ENCODE measurements at places on chromosomes 1 and 21.

- DNase-seq, result no peak
These were observed 30.4 kb downstream of the TMEM63A start for GRCh38 chr1:225851805-225852204.

- no peak for DNase-seq
These were observed 3.9 kb downstream of the ID3 start for GRCh38 chr1:23555270-23555985.

DNA sequence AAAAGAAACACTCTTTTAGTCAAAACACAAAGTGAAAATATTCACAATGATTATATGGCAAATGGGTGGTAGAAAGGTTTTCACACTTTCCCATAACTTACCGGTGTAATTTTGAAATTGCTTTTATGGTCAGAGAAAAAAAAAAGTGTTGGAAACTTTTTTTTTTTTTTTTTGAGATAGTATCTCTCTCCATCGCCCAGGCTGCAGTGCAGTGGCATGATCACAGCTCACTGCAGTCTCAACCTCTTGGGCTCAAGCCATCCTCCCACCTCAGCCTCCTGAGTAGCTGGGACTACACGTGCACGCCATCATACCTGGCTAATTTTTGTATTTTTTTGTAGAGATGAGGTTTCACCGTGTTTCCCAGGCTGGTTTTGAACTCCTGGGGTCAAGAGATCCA, 3.3 kb downstream of the IFNGR2 start:
- DNase-seq, result no peak

DNA sequence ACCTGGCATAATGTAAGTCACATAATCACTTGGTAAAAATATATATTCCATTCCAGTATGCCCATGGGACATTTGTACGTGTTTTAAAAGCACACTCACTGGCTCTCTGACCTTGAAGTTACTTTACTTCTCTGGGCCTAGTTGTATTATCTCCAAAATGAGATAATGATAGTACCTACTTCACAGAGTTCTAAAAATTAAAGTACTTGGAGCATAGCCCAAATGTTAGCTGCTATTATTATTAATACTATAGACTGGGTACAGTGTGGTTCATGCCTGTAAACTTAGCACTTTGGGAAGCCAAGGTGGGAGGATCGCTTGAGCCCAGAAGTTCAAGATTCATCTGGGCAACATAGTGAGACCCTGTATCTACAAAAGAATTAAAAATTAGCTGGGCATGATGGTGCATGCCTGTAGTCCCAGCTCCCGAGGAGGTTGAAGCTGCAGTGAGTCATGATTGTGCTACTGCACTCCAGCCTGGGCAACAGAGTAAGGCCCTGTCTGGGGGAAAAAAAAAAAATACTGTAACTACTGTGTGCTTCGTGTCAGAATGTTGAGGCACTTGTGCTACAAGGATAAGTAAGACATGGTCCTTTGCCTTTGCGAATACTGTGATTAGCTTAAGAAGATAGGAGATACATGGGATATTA, 45.7 kb downstream of the TDRD5 start:
- DNase-seq, result no peak

- peak; percentile 49 for DNase-seq
These were observed 182.6 kb downstream of the VAV3 start for GRCh38 chr1:107782217-107782845.

DNA sequence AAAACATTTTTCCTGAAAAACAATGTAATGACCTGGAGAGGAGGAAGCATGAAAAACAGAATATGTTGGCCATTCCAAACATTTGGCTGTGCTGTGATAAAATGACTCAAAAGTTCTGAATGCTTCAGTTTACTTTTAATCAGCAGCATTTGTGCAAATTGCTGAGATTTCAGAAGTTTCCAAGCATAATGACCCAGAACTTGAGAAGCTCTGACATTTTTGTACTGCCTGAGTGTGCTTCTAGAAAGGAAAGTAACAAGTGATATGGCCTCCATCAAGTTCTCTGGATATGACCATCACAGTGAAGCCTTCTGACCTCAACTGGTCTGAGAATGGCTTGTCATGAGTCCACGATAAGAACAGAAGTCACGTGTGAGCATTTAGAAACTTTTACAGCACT, 283.4 kb upstream of the ZRANB2 start:
- DNase-seq, result no peak

- DNase-seq, result no peak
These were observed 3.1 kb upstream of the NCF2 start for GRCh38 chr1:183593356-183593755.

DNA sequence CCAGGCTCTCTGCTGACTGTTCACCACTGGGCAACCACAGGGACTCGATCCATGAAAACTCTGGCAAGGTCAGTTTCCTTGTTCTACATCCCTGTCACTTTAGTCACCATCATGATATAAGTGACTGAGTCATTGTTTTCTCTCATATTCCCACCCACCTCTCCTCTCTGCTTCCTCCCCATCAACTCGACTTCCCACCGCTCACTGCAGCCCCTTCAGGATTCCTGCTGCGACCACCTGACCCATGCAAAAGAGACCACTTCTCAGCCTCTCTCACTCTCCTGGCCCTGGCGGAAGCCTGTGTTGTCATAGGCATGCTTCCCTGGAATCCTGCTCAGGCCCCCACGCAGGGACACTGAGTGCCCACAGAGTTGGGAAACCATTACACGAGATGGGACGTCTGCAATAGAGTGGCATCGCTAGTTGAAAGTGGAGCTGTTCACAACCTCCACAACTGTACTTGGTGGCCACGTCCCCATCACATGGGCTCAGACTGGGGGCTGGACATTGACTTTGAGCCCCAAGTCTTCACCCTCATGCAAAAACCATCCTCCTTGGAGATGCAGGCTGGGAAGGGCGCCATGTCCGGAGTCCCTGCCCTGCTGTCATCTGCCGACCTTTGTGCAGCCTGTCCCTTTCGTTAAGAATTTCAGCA, 1.8 kb upstream of the TFF2 start:
- no peak for DNase-seq

DNA sequence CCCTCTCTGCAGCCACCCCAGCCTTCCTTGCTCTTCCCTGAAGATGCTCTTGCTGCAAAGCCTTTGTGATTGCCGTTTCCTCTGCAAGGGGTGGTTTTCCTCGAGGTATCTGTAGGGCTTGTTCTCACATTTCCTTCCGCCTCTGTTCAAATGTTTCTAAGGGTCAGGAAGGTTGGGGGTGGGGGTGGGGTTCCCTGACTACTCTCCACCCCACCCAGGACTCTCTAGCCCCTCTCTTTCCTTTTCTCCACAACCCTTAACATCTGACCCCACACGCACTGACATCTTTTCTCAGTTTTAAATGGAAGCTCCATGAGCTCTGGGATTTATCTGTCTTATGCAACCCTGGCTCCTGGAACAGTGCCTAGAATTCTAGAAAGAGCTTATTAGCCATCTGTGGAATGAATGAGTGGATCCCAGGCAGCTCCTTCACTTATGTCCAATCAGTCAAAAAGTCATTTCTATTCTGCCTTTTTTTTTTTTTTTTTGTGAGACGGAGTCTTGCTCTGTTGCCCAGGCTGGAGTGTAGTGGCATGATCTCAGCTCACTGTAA, 27.3 kb upstream of the ZNF362 start:
- DNase-seq, result peak; percentile 65

- peak; percentile 61 for DNase-seq
These were observed 101.5 kb upstream of the SLFNL1 start for GRCh38 chr1:41122851-41123518.

DNA sequence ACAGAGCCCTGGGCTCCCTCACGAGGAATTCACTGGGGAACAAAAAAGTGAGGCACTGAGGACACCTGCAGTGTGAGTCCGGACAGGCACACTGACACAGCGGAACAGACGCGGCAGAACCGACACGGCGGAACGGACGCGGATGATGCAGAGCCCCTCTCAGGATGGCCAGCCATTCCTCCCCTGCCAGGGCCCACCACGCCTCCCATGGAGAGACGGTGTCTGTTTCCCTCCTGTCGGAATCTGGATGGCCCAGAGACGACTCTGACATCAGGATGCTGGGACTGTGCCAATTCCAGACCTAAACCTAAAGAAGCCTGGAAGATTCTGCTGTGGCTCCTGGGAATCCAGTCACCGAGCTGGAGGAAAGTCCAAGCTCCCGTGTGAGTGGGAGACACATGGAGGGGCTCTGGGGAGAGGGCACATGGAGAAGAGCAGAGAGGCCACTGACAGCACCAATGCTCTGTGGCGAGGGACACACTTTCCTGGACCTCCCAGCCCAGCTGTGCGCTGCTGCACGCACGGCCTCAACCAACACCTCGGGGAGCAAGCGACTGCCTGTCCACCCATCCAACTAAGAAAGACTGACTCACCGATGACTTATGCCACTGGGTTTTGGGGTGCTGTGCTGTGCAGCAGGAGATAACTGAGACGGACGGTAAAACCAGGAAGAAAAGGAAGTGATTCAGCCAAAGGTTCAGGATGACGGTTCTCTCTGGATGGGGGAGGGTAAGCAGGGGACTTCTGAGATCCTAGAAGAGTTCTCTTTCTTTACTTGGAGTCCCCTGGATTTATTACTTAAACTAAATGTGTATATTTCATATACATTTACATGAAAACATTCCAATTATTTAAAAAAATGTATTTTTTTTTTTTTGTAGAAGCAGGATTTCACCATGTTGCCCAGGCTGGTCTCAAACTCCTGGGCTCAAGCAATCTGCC, 23.3 kb downstream of the ZBTB17 start:
- no peak for DNase-seq

DNA sequence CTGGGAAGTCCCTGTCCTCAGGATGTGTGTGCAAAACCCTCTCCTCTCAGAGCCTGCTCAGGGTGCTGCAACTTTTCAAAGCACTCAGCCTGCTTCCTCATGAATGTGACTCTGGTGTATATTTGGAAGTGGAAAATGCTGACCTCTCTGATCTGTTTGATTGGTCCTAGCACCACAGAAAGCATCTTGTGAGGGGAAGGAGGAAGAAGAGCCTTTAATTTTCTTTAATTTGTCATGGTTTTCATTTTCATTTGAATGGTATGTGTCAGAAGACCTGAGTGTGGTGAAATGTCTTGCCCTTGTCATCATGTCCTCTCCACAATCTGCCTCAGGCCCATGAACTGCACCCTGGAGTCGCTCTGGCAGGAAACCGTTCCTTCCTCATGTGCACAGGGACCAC, 383.5 kb downstream of the NTNG1 start:
- no peak for DNase-seq

DNA sequence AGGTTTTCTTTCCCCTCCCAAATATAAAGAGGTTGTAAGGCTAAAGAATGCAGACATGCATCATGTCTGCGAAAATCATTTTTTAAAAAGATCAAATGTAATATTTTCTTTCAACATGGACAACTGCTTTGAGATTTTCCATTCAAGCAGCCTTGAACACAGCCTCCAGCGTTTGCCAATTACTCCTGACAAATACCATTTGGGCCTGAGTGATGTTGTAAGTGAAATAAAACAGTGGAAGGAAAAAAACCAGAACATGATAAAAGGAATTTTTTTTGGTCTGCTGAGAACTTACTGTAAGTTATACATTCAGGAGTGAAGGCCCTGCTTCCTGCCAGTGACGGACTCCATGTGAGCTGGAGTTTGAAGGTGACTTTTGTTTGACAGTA, 37.2 kb downstream of the SETD4 start:
- no peak for DNase-seq

- DNase-seq, result no peak
These were observed 15.4 kb downstream of the IL12RB2 start for GRCh38 chr1:67323087-67323486.

- DNase-seq, result peak; percentile 3
These were observed 525.0 kb downstream of the PTPRU start for GRCh38 chr1:29761159-29761928.
